Muscle of leg (tissue), 16 donors: ENCODE measurements at places on chromosomes 16 and 17. TPM values are rescaled to one million over a fixed set of nuclear protein-coding genes. Genes with fewer than 3 reads are reported as not detected.

CNGB1 gene
- 1.6 TPM for polyA plus RNA-seq

DNA sequence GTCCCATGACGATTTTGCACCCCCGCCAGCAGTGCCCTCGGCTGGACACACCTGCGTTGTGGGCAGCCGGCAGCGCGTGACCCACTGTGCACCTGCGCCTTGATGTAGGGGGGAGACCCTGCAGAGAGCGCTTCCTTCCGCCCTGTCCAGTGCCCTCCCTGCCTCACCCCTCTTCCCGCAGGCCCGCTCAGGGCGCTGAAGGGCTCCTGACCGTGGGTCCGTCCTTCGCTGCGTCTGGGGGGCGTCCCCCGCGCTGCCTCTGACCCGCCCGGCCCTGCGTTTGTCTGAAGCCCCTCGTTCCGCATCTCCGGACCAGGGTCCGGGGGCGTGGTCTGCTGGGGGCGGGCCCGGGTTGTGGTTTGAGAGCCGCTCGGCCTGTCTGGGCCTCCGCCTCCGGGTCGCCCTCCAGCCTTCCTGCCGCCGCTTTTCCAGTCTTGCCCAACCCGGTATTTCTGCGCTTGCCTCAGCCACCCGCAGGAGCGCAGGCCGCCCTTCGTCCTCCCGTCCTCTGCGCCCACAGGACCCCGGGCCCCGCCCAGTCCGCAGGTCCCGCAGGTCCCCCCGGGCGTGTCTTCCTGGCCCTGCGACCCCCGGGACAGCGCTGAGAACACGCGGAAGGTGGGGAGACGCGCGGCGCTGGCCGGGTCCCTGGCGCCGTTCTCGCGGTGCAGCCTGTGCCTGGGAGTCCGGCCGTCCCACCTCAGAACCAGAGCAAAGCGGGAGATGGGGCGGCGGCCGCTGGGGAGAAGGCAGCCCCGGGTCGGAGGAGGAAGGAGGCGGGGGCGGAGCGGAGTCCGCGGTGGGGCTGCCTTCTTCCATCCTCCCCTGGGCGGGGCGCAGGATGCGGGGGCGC is 4.0 kb upstream of the IL17C start:
- no peak for DNase-seq

- DNase-seq = no peak
These were observed 16.9 kb upstream of the GLG1 start for GRCh38 chr16:74623839-74624235.

- no peak for DNase-seq
These were observed 189.2 kb downstream of the MAF start for GRCh38 chr16:79411357-79411756.

PNMT gene
- 6.6 TPM for polyA plus RNA-seq

GRCh38 chr16:69311533-69312387 is 610 bp downstream of the VPS4A start:
- DNase-seq = peak; percentile 37

DLX4 gene
- polyA plus RNA-seq = 0.09 TPM

FBXL16 gene
- 0.30 TPM for polyA plus RNA-seq

DNA sequence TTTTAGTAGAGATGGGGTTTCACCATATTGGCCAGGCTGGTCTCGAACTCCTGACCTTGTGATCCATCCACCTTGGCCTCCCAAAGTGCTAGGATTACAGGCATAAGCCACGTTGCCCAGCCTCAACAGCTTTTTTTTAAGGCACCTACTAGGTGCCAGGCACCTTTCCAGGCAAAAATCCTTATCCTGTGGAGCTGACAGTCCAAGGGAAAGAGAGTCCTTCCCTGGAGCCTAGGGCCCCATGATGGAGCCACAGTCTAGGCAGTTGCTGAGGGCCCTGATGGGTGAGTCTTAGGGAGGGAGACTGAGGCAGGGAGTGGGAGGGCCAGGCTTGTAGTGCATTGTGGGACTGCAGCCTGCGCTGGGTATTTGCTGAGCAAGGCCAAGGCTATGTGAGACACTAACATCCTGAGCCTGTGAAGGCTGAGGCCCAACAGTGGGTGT is 79.6 kb upstream of the TOB1 start:
- no peak for DNase-seq

DNA sequence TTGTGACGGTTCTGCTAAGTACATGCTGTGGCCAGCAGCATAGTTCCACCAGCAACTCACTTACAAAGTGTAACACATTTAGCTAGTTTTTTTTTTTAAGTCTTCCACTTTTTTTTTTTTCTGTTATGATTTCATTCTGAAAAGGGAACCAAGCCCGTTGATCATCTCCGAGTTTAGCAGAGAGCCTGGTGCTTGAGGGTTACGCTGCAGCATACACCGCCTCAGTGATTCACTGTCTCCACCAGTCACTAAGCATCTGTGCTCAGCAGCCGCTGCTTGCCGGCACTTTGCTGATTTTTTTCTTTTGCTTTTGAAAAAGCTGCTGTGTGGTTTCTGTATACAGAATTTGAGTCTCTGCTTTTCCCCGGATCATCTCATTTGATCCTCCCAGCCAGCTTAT is 194.5 kb upstream of the CDH13 start:
- peak; percentile 7 for DNase-seq
